ENCODE measurements at places on chromosomes 16 and 17. TPM values are rescaled to one million over a fixed set of nuclear protein-coding genes. Genes with fewer than 3 reads are reported as not detected.

Gene TMEM114
- not detected for total RNA-seq

Gene KRTAP2-3
- not detected for total RNA-seq

Gene CCL7
- not detected for total RNA-seq

Gene PYDC1
- not detected for total RNA-seq

Gene GDPD3
- 1.5 TPM for total RNA-seq

Gene SLC26A11
- total RNA-seq, result 8.5 TPM

Gene CYBA
- 41.5 TPM for total RNA-seq

Gene TEX14
- total RNA-seq, result not detected

Gene SP6
- not detected for total RNA-seq

Gene ADAM11
- 0.36 TPM for total RNA-seq

Gene FGF11
- 1.7 TPM for total RNA-seq

Gene OTOP2
- not detected for total RNA-seq

Gene PRAC1
- total RNA-seq, result not detected

Gene TMEM98
- total RNA-seq, result 95.5 TPM

Gene TBC1D3G
- not detected for total RNA-seq

Gene ARHGDIG
- 1.6 TPM for total RNA-seq

Gene SBK1
- not detected for total RNA-seq

Gene RHBDF1
- total RNA-seq, result 66.8 TPM

Gene CHRNE
- total RNA-seq, result 4.9 TPM

Gene TP53TG3C
- total RNA-seq, result not detected

Gene CD300E
- not detected for total RNA-seq

Gene CSH1
- not detected for total RNA-seq

Gene CCL3
- total RNA-seq, result not detected
